ENCODE measurements at places on chromosomes 7 and 10. TPM values are rescaled to one million over a fixed set of nuclear protein-coding genes. Genes with fewer than 3 reads are reported as not detected.
A peak's percentile ranks its signal among the peaks of the same experiment; 100 is the strongest.

The SFRP4 gene
- 12.1 TPM for total RNA-seq

DNA sequence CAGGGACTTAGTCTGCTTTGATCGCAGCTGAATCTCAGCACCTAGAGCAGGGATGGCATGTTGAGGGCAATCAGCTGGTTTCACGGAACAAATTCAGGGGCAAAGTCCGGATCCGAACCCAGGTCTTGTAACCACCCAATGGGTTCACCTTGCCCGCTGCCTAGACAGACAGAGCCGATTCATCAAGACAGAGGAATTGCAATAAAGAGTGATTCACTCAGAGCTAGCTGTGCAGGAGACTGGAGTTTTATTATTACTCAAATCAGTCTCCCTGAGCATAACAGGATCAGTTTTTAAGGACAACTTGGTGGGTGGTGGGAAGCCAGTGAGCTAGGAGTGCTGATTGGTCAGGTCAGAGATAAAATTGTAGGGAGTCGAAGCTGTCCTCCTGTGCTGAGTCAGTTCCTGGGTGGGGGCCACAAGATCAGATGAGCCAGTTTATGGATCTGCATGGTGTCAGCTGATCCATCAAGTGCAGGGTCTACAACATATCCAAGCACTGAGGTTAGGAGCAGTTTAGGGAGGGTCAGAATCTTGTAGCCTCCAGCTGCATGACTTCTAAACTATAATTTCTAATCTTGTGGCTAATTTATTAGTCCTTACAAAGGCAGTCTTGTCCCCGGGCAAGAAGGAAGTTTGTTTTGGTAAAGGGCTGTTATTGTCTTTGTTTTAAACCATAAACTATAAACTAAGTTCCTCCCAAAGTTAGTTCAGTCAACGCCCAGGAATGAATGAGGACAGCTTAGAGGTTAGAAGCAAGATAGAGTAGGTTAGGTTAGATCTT lies 43.5 kb upstream of the CHST3 start:
- no peak for DNase-seq

The PRKG1 gene
- total RNA-seq = 62.6 TPM

The EIF5AL1 gene
- 0.41 TPM for total RNA-seq

DNA sequence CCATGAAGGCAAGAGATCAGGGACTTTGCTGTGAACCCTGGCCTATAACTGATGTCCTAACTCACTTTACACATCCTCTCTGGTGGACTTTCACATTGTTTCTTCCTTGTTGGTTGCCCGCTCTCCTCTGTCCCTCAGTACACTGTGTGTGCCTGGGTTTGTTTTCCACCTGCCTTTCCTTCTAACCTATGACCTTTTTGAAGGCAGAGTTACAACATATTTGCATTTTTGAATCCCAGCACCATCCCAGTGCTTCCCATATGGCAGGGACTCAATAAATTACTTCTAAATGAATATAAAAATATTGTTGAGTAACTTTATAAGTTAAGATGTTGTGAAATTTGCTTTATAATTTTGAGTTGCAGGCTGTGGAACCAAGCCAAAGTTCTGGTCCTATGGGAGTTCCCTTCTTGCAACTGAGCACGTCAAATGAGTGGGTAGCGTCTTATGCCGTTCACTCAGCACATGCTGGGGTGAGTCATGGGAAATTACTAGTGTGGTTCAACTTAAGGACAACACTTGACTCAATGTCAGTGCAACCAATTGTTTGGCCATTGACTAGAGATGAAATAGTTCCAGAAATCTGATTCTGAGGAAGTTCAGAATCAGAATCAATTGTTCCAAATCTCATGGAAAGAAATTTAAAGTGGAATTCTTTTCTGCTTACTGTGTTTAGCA lies 250.9 kb downstream of the TWIST1 start:
- peak; percentile 52 for DNase-seq

The FEZF1 gene
- not detected for total RNA-seq

The VSTM4 gene
- total RNA-seq = 85.3 TPM

- DNase-seq = no peak
Observed at GRCh38 chr10:118500477-118501104, 94.9 kb downstream of the PRLHR start.
